Activated T-cell treated with anti-CD3 and anti-CD28 coated beads, Interleukin-2, amount 50 U/mL, for 72 hours (primary cell): ENCODE measurements at places on chromosomes 12 and 14.

GRCh38 chr12:52543985-52544883, 8.7 kb downstream of the KRT71 start:
- DNase-seq = no peak

GRCh38 chr14:80477388-80478160, 266.3 kb upstream of the DIO2 start:
- DNase-seq = no peak

DNA sequence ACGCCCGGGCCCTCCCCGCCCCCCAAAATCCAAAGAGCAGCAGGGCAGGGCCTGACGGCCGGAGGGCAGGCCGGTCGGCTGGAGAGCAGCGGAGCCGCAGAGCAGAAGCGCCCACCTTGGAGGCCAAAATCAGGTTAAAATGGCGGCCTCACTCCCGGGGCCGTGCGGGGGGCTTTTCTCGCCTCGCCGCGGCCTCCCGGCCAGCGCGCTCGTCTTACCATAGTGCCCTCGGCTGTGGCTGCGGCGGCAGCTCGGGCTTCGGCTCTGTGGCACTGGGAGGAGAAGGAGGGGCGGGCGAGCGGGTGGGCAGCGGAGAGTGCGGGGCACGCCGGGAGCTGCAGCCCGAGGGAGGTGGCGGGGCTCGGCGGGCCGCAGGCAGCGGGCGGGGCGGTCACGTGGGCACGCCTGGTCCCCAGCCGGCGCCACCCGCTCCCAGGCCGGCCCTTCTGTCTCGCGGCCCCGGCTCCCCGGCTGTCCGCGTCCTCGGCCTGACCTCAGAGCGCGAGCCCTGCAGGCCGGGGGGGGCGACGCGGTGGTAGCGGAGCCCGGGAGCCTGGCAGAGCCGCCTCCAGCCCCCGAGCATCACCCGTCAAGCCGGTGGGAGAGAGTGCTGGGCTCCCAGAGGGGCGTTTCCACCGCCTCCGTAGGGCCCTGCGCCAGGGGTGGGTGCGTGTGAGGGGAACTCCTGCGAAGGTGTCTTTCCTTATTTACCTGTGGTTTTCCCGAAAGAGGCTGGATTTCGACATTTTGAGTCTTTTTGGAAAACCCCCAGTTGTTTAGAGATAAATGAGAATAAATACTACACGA, at the start of gene CFL2:
CFL2 (minus strand) TSS at position 274 of the 807 bp plus-strand sequence; CDS start at position 221, 53 bp downstream.
- peak; percentile 80 for DNase-seq

- no peak for DNase-seq
These were observed 126.6 kb downstream of the LLPH start for GRCh38 chr12:66003951-66004350.

DNA sequence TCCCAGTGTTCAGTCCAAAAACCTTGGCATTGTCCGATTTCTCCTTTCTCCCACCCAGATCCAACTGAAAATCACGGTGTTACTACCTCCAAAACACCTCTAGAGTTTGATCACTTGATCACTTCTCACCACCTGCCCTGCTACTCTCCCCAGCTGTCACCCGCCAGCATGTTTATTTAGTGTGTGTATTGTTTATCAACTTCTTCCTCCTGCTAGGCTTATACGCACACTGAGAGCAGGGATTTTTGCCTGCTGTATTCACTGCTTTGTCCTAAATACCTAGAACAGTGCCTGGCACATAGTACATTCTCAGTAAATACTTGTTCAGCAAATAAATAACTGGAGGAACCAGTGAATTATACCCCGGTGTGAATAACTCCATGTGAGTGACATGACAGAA, 5.0 kb downstream of the BDKRB1 start:
- no peak for DNase-seq

DNA sequence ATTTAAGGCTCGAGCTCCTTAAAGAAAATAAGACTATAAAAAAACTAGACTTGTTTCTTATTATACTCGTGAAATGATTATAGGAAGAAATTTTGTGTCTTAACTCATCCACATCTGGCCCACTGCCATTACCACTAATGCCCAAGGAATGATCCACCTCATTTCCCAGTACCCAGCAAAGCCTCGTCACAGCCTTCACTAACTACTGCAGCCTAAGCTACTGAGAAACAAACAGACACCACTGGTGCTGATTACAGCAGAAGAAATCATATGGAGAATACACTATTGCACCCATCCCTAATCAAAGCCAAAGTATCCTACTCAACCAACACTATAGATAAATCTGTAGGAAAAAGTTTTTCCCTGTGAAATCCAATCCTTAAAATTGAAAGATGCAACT, 205.3 kb upstream of the NAV3 start:
- no peak for DNase-seq

DNA sequence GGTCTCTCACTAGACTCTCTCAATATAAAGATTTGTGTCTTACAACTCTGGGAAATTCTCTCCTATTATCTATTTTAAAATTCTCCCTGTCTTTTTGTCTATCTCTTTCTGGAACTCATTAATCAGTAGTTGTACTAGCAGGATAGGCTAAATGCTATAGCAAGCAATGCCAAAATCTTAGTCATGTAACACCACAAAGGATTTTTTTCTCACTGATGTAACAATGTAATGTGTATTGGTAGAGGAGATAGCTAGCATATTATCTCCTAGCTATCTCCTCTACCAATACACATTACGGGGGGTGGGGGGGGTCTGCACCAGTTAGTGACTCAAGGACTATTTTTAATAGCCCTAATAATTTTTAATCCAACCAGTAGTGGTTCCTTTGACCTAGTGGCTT, 225.4 kb downstream of the KLHL28 start:
- DNase-seq = no peak

GRCh38 chr12:93707836-93708235, 30.7 kb downstream of the CRADD start:
- no peak for DNase-seq

DNA sequence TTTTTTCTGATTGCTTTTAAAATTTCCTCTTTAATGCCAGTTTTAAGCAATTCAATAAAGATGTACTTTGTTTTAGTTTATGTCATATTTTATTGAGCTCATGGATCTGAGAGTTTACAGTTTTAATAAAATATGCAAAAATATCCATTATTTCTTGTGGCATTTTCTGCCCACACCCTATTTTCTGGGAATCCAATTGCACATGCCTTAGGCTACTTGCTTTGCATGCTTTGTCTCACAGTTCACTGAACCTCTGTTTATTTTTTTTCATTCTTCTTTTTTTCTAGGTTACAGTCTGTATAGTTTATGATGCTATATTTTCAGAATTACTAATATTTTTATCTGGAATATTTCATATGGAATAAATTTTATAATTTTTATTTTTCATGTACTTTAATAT, 1258.0 kb downstream of the FSCB start:
- DNase-seq = no peak

DNA sequence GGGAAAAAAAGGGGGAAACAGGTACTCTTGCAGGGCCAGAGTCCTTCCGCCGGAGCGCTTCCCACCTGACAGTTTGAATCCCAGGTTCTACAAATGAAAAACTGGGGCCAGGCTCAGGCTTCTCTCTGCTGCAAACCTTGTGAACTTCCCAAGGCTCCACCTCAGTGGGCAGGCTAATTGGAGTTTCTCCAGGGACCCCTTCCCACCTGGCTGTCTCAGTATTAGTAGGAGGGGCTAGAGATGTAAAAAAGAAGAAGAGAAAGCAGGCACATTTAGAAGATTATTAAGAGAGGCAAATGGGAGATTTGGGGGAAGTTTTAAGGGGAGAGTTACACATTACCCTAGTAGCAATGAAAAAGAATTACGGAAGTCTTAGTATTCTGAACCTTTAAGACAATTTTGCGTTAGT, 20.0 kb upstream of the CLEC2D start:
- no peak for DNase-seq

GRCh38 chr12:92055877-92056276, 89.8 kb downstream of the BTG1 start:
- DNase-seq = peak; percentile 71

DNA sequence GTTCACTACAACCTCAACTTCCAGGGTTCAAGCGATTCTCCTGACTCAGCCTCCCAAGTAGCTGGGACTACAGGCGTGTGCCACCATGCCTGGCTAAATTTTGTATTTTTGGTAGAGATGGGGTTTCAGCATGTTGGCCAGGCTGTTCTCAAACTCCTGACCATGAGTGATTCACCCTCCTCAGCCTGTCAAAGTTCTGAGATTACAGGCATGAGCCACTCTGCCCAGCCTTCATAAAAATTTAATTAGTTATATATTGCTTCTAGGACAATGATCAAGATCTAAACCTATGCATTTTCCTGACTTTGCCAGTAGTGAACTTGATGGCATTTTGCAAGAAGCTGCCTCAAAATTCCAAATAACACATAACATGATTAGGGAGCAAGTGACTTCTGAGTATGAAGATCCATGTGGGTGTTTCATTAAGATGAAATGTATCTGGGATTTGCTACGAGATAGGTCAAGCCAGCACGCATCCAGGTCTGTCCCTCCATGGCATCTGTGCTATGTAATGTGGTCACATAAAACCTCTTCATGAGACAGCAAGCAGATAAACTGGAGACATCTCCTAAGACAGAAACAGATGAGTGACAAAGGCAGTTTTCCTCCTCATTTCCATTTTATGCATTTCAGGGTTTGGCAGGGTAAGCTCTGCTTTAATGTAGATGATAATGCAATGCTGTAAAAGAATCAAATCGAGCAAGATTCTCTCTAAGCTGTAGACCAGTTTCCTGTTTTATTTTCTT, 319.4 kb upstream of the ATP2B1 start:
- no peak for DNase-seq

DNA sequence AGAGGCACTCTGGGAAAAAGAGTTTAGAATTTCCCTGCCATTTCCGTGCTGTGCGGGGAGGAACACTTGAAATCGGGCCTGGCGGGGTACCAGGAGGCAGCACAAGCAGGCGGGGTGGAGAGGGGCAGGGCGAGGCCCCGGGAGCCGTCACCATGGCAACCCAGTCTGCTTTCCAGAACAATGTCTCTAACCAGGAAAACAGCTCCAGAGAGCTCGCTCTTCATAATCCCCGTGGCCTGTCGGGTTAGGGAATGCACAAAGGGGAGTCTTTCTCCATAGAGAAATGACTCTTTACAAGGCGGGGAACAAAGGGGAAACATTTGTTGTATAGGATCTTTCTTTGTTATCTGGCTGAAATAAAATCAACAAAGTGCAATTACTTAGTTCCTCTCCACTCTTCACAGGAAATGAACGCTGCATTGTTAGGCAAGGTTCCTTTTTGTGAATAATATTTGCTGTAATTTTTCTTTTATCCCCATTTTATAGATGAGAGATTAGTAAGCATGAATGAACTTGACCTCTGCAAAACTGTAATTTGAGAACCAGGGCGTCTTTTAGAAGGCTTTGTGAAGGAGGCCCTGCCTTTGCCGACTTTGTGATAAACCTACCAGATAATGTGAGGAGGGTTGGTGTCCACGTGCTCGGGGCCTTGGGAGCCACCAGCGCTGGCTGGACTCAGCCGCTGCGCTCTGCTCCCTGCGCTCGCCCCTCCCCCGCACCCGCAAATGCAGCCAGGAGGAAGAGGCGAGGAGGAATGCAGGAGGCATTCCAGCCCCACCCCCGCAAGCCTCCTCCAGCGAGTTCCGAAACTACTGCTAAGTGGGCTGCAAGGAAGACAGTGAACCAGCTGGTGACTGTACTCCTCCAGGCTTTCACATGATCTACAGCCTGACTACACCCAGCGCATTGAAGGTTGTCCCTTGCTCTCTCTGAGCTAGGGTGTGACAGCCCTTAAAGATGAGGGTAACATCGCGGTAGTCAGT, 105.2 kb upstream of the ATF7IP start:
- no peak for DNase-seq

GRCh38 chr14:80003138-80003537, 208.2 kb downstream of the DIO2 start:
- no peak for DNase-seq

DNA sequence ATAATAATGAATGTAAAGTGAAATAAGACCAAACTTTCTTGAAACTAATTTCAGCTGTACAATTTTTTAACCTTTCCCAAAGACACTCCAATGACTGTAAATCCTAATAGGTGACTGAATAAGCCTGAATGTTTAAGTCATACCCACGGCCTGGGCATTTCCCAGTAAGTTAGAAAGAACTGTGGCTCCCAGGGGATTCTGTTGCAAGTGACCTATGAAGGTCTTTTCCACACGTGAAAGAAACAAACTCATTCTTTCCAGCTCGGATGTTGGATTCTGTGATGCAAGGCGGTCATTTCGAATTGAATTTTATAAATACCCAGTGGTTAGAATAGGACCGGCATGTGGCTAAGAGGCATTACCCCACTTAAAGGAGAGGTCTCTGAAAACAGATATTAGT, 1134.4 kb downstream of the GALC start:
- DNase-seq = no peak

GRCh38 chr14:104865631-104866441, 768 bp downstream of the CEP170B start:
- peak; percentile 55 for DNase-seq

DNA sequence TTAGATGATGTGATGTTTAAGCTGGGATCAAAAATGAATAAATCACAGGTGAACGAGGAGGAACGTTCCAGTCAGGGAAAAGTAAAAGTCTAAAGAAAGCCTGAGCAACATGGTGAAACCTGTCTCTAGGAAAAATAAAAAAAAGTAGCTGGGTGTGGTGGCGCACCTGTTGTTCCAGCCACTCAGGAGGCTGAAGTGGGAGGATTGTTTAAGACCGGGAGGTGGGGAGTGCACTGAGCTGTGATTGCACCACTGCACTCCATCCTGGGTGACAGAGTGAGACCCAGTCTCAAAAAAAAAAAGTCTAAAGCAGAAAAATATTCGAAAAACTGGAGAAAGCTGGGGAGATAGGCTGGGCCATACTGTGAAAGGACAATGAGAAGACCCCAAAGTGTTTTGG, 39.2 kb upstream of the SOCS2 start:
- DNase-seq = no peak

DNA sequence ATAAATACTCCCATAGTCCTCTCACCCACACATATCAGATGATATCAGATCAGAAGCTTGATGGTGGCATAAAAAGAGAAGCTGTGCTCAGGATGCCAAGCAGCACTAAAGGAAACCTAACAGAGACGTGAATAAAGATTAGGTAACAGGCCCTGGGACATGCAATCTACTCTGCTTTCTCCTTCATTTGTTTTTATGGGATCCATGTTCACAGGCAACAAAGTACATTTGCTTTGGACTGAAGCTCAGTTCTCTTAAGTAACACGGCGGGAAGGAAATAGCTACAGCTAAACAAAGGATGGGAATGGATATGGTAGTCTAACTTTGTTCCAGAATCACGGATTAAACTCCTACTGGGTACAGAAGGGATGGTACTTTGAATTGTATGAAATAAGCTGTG, 119.5 kb downstream of the TTC7B start:
- no peak for DNase-seq

DNA sequence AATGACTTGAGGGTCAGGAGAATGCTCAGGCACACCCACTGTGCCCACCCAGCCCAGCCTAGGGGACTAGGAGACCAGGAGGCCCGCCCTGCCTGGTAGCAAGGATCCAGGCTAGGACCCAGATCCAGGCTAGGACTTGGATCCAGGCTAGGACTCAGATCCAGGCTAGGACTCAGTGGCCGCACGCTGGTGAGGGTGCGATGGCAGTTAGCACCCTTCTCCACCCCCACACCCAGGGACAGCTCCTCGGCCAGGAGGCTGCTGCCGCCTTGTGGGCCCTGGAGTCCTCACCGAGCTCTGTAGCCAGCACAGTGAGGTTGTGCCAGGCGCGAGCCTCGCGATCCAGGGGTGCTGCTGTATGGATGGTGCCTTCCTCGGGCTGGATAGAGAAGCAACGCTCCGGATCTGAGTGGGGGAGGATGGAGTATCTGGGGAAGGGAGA, 5.1 kb downstream of the CDH24 start:
- DNase-seq = no peak
